ENCODE measurements at places on chromosomes 11 and 22. TPM values are rescaled to one million over a fixed set of nuclear protein-coding genes. Genes with fewer than 3 reads are reported as not detected.

ART1 gene
- total RNA-seq: not detected

OLFML1 gene
- 8.3 TPM for total RNA-seq

OR8U1 gene
- not detected for total RNA-seq

RFPL1 gene
- not detected for total RNA-seq

IGLL1 gene
- not detected for total RNA-seq

CASP1 gene
- 35.5 TPM for total RNA-seq

RBFOX2 gene
- total RNA-seq: 105 TPM

GLB1L2 gene
- 0.36 TPM for total RNA-seq

MUC6 gene
- total RNA-seq: not detected

OR5B21 gene
- total RNA-seq: not detected

MMP27 gene
- not detected for total RNA-seq

CNGA4 gene
- not detected for total RNA-seq

SLC25A45 gene
- 6.6 TPM for total RNA-seq

KRTAP5-2 gene
- total RNA-seq: not detected

ISX gene
- not detected for total RNA-seq

FAM180B gene
- 0.33 TPM for total RNA-seq

OR2AG1 gene
- total RNA-seq: not detected

MS4A6A gene
- 9.9 TPM for total RNA-seq

ARVCF gene
- total RNA-seq: 26.9 TPM

MYRF gene
- total RNA-seq: 0.17 TPM

PNPLA3 gene
- not detected for total RNA-seq

All from heart right ventricle (tissue), 16 donors.